Fibroblast of the aortic adventitia (primary cell): ENCODE measurements at places on chromosomes 6 and 20. TPM values are rescaled to one million over a fixed set of nuclear protein-coding genes. Genes with fewer than 3 reads are reported as not detected.

DNA sequence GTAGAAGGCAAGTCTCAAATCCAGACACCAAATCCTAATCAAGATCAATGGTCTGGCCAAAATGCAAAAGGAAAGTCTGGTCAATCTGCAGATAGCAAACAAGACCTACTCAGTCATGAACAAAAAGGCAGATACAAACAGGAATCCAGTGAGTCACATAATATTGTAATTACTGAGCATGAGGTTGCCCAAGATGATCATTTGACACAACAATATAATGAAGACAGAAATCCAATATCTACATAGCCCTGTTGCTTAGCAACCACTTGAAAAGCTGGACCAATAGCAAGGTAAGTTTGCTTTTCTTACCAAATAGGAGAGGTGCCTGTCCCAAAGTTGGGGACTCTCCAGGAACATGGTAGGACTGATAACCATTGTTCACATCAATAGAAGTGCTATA, 2.0 kb downstream of the SEMG2 start:
- DNase-seq: no peak

DNA sequence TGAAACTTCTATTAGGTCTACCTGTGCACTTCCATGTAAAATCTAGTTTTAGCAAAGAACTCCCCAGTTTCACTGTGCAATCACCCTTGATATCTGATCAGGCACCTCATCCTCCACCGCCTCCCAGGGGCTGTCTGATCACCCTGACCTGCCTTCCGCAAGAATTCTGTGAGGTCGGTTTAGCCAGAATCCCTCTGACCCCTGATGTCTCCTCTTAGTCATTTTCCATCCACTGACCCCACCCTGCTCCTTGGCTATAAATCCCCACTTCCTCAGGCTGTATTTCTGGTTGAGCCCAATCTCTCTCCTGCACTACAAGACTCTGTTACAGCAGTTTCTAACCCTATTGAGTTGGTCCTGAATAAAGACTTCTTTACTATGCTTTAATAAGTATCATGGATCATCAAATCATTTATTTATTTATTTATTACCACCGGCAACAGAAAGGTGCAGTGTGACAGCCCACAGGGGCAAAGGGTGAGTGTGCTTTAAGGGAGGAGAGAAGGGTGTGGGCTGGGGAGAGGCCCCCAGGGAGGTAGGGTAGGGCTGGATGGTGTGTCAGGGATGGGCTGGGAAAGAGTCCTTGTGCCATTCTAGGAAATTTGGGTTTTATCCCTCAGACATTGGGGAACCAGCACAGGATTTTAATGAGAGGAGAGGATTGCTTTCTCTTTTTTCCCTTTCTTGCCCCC, 11.2 kb upstream of the SERPINB6 start:
- peak; percentile 13 for DNase-seq

GRCh38 chr6:163940705-163941623, 526.4 kb downstream of the QKI start:
- no peak for DNase-seq

DNA sequence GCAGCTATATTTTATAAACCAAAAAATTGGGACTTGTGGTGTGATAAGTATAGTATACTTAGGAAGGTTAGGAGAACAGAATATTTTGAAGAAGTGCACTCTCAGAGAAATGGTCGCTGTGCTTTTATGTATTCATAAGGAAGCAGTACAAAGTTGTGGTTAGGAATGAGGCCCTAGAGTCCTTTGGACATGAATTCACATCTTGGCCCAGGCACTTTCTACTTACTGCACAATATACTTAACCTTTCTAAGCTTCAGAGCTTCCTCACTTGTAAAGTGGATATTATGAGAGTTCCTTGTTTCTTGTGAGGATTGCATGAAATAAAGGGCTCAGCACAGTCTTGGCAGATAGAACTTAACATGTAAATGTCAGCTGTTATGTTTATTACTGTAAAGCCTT, 21.0 kb upstream of the SERINC3 start:
- no peak for DNase-seq

PAK5 gene
- total RNA-seq: 0.16 TPM in 1 of 2 replicates, not detected in the other

MATN4 gene
- not detected in 2 replicates for total RNA-seq

ANGPT4 gene
- not detected in 2 replicates for total RNA-seq

USP49 gene
- 2.7 and 11.2 TPM in 2 replicates for total RNA-seq

CAGE1 gene
- total RNA-seq: 0.33 and 0.36 TPM in 2 replicates
